ENCODE measurements at places on chromosomes 6 and 20.
A peak's percentile ranks its signal among the peaks of the same experiment; 100 is the strongest.

DNA sequence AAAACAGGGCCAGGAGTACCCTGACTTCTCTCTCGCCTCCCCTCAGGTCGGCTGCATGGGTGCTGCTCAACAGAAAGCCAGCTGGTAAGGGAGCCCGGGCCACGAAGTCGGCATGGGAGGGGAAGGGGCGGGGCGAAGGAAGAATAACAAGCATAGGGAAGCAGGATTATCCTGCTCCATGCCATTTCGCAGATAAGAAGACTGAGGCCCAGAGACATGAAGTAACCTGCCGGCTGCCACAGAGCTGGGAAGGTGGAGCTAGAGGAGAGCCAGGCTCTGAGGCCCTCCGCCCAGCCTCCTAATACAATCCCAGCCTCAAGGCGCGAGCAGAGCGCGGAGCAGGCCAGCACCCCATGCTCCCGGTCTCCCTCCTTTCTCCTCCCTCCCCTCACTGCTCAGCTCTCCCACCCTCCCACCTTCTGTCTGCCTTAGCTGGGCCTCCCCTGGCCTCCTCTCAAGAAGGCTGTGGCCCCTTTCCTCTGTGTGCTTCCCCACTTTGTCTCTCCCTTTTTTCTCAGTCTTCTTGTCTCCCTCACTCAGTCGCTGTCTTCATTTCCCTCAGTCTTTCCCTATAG, 13.2 kb upstream of the HMGA1 start:
- no peak for DNase-seq

- no peak for DNase-seq
Observed at GRCh38 chr6:105453968-105454367, 51.1 kb upstream of the PREP start.

- no peak for DNase-seq
Observed at GRCh38 chr20:47711046-47711752, 74.1 kb downstream of the SULF2 start.

GRCh38 chr6:112203577-112204349, 50.6 kb downstream of the LAMA4 start:
- no peak for DNase-seq

DNA sequence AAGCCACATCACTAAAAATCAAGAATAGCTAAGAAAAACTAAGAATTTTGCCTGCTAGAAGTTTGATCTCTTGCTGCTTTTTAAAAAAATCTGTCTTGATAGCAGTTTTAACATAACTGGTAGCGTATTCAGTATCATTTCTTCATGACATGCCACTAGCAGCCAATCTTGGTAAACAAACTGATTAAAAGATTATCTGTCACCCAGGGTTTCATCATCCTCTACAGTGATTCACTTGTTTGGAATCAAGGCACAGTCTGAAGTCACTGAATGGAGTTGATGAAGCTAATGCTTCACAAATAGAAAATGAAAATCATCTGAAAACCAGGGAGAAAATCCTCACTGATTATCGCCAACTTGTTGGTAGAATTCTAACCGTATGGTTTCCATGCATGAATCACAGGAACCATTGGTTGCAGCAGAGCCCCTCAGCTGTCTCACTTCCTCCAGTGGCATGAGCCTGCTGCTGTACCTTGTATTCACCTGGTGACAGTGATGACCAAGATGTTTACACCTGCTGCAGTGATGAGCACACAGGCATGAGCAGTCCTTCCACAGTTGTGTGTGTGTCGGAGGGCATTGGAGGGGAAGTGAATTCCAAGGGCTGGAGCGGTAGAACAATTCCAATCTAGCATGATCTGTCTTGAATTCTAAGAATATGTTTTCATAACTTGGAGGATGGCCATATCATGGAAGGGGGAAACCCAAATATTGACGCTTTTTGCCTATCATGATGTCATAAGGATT, 275.0 kb downstream of the KHDC1L start:
- no peak for DNase-seq

DNA sequence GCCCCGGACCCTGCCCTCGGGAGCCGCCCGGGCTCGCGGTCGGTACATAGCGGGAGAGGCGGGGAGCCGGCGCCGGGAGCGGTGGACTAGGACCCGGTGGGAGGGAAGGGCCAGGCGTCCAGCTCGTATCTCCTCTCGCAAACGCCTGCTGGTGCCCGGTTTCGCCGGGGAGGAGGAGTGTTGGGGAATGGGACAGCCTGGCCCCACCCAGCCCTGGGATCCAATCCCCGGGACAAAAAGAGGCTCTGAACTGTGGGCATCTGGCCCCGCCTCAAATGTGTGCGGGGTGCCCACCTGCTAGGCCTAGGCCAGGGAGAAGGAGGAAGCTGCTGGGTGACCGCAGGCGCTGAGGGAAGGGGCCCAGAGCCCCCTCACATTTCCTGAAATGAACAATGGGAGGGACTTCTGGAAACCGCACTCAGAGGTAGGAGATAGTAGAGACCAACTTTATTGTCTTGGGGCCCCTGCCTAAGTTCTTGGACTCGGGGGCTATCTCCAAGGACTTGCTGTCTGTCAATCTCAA, at the start of gene KCNK17:
TSS of gene KCNK17 (minus strand) at position 147 of the 523 bp plus-strand sequence. CDS start at position 48, 99 bp downstream.
- no peak for DNase-seq

DNA sequence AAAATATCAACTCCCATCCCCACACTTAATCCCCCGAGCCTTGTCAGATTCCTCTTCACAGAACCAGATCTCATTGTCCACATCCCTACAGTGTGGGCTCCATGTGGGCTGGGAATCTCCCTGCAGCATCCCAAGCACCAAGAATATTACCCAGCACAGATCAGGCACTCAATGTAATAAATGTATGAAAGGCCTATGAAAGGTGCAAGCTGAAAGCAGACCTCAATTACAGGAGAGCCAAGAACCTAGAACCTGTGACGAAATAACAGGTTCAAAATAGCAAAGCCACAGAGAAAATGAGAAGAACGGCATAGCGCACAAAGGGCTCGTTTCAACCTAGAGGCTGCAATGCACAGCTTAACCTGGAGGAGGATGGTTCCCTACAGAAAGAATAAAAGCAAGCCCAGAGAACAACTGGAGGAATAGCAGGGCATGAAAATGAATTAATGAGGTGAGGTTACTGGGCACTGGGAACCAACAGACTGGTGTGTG, 3.1 kb downstream of the SLC23A2 start:
- DNase-seq = no peak

DNA sequence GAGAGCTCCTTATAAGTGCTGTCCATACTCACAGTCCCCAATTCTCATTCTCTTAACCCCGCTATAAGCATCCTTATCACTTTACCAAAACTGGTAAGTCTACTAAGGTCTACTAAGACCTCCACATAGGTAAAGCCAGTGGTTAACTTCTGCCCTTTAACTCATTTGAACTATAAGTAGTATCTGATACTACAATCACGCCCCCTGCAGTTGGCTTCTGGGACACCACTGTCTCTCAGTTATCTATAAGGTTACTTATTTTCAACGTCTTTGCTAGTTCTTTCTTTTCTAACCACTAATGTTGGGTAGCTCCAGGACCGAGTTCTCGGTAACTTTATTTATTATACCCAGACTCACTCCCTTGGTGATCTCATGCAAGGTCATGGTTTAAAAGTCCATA, 142.6 kb downstream of the ARHGAP18 start:
- DNase-seq = no peak

GRCh38 chr6:1240766-1241318, 71.1 kb upstream of the FOXQ1 start:
- DNase-seq = no peak

GRCh38 chr6:157304899-157305663, 18.2 kb downstream of the TMEM242 start:
- no peak for DNase-seq

- no peak for DNase-seq
Observed at GRCh38 chr20:52529826-52530225, 338.2 kb upstream of the ZFP64 start.

DNA sequence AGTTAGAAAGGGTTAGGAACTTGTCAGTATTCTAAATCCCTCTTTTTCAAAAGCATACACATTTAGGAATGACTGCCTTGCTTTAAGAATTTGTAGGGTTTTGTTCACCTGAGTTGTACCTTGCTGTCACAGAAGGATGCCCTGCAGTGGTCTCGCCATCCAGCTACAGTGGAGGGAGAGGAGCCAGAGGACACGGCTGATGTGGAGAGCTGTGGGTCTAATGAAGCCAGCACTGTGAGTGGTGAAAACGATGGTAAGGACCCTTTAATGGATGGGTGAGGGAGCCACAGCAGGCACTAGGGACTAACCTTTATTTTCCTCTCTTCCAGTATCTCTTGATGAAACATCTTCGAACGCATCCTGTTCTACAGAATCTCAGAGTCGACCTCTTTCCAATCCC, 69.9 kb downstream of the ASXL1 start:
- no peak for DNase-seq

GRCh38 chr20:430091-430999, 22.2 kb downstream of the RBCK1 start:
- no peak for DNase-seq

GRCh38 chr6:141830530-141830929, 302.2 kb upstream of the GJE1 start:
- DNase-seq = no peak

DNA sequence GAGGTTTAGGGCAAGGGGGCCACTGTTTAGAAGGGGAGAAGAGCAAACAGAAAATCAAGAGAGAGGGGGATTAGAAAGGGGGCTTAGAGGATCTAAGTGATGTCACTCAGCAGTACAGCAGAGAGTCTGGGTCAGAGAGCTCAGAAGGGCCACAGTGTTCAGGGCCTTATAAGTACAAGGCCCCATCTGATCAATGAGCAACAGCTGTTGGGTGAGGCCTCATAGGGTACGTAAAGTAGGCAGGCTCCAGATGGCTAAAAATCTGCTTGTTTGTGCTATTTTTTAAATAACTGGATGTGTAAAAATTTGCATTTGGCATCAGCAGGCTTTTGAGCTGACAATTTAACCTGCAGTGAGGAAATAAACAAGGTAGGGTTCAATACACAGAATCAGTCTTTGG, 149.8 kb downstream of the SH3BGRL2 start:
- no peak for DNase-seq

DNA sequence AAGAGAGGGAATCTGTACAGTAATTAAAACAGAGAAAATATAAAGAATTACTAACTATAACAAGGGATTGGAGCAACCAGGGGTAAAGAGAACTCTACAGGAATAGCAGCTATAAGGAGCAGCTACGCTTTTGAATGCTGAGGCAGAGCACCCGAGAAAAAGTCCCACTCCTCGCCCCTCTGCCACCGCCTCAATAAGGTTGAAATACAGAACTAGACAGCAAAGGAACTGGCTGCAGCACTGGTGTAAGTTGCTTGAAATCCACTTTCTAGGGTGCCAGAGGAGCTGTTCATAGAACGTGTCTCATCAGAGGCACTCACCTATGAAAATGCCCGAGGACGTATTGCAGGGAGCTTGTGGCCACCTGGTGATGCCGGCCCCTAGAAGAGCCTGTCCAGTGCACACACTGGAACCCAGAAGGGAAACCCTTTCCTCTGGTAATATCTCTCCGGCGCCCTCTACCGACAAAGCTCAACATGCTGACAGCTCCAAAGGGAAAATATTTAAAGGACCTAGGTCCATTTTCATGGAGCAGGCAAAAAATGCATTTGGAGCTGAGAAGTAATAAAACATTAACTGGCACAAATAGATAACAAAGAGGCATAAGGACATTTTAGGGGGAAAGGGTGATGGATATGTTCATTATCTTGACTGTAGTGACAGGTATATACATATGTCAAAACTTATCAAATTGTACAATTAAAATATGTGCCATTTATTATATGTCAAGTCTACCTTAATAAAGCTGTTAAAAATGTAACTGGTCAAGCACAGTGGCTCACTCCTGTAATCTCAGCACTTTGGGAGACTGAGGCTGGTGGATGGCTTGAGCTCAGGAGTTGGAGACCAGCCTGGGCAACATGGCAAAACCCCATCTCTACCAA, 137.4 kb upstream of the HDAC2 start:
- DNase-seq = peak; percentile 16

DNA sequence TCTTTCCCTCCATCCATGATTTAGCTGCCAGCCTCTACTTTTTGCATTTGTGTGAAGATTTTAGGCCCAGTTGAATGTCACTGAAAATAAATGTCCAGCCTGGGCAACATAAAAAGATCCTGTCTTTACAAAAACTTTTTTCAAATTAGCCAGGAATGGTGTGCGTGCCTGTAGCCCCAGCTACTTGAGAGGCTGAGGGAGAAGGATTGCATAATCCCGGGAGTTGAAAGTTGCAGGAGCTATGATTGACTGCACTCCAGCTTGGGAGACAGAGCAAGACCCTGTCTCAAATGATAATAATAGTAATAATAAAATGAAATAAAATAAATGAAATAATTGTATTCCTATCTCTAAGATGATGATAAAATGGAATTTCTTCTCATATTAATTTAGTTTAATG, 5.0 kb upstream of the GFOD1 start:
- no peak for DNase-seq

GRCh38 chr6:91482498-91482897, 895.6 kb upstream of the MAP3K7 start:
- no peak for DNase-seq

- no peak for DNase-seq
Observed at GRCh38 chr6:57108691-57109090, 18.7 kb downstream of the ZNF451 start.

DNA sequence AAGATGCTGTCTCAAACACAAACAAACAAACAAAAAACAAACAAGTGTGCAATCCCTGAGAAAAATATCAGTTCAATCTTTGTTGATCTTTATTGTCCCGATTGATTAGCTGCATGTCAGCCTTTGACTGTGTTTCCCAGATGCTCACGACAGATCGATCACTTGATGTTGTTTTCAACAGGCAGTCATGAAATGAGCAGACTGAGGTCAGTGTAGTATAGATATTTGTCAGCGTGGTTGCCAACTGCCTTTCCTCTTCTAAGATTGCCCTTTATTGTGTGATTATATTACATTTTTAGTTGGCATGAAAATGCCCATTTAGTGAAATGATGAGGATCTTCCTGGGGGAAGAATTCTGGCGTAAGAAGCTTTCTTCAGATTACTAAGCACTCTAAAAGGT, 25.6 kb downstream of the UTRN start:
- DNase-seq = no peak

DNA sequence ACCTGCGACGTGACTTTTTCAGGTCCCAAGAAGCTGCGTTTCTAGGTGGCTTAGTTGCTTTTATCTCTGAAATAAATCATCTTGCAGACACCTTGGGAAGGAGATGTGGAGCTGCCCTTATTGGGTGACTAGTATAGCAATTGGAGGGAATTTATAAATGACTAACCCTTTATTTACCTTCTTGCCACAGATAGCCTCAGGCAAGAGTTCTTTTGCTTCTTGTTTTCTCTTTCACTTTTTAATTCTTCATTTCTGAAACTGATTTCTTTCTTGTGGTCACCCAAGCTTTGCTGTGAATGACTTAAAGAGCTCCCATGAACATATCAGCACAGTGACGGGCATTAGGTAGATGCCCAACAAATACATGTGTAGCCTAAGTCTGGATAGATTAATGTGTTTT, 3.0 kb downstream of the ADGRF4 start:
- no peak for DNase-seq

GRCh38 chr6:15425947-15426346, 180.1 kb downstream of the JARID2 start:
- no peak for DNase-seq

DNA sequence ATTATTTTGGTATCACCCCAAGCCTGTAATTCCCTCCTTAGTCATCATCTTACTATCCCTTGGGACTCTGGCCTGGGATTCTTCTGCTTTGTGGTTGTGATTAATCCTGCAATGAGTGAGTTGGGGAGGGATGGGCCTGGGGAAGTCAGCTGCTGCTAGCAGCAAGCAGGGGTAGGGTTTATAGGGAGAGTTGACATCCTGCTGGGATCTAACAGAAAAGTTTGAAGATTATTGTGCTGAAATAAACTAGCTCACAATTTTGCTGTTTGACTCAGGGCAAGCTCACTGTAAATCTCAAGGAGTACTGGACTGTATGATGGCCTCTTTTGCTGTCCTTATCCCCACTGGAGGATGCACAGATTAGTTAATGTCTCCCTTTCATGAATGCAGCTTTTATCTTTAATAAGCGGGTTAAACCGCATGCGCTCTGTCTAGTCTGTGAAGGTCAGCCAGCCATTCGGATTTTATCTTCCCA, 83.4 kb downstream of the JARID2 start:
- no peak for DNase-seq
